ENCODE measurements at places on chromosomes 5 and 9.

GRCh38 chr5:137737349-137738131, 1.7 kb upstream of the KLHL3 start:
- no peak for DNase-seq

GRCh38 chr5:122704247-122705036, 70.4 kb upstream of the SNX2 start:
- DNase-seq = peak; percentile 14

DNA sequence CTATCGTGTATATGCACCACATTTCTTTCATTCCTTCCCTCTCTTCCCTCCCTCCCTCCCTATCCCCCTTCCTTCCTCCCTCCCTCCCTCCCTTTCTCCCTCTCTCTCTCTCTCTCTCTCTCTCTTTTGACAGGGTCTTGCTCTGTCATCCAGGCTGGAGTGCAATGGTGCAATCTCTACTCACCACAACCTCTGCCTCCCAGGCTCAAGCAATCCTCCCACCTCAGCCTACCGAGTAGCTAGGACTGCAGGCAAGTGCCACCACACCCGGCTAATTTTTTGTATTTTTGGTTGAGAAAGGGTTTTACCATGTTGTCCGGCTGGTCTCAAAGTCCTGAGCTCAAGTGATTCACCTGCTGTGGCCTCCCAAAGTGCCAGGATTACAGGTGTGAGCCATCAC, 1.1 kb upstream of the ANKS6 start:
- no peak for DNase-seq

DNA sequence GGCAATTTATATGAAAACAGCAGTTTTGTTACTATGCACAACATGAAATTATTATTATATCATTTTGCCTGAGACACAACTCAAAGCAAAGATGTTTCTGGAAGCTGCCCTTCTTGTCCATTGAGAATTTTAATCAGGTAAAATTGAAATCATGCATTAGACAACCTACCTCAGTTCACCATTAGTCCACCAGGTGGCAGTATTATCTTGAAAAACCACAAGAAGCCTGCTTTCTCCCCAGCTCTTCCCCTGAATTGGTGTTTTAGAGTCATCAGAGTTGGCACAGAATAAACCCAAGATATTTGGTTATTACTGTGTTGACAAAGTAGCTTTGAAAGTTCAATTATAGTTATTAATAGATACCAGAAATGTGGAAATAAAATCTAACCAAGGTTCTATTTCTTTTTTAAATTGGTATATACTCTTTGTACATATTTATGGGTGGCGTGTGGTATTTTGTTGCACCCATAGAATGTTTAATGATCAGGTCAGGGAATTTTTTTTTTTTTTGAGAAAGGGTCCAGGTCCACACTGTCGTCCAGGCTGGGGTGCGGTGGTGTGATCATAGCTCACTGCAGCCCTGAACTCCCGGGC, 25.7 kb downstream of the UTP15 start:
- DNase-seq = peak; percentile 49

DNA sequence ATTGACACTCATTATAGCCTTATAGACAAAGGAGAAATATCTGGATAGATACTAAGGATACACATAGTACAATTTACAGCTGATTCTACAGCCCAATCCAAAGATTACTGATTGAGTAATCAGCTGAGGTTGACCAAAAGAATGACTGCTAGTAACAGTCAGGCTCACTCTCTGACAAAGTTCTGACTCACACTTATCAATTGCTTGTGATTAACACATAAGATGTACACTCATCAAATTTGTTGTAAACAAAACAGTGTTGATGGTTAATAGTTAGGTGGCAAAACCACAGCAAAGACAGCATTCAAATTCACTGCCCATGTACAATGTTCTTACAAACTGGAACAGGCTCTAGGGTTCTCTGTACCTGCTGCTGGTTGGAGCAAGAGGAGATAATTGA, 422.7 kb downstream of the TLE1 start:
- DNase-seq = no peak

DNA sequence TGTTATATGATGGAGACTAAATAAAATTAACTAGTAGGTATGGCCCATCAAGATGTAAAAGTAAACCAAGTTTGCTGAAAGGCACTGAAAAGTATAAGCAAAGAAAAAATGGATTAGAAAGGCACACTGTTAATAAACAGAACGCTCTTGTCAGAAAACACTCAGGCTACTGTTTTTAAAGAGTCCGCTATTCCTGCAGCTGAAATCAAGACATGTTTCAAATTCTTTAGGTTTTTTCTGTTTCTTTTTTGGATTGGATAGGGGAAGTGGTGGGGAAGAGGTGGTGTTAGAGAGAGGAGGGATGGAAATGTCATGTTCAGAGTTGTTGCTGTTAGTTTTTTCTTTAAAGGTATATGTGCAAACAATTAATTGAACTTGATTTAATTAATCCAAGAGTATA, 17.5 kb downstream of the OSTF1 start:
- DNase-seq = no peak

DNA sequence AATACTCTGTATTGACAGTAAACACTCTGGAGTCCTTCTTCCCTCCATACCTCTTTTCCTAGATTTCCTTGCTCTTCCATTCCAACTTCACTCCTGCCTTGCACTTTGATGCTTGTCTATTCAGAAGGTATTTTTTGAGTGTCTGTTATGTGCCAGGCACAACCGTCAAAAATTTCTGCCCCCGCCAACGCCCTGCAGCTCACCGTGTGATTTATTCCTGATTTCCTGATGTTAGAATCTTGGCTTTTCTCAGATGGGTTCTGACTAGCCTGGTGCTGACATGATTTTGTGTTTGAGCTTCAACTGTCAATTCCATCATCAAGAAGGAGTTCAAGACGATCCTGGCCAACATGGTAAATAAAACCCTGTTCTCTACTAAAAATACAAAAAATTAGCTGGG, 297.5 kb downstream of the AGTPBP1 start:
- DNase-seq = no peak

- no peak for DNase-seq
Observed at GRCh38 chr9:70480405-70480980, 66.0 kb upstream of the KLF9 start.
